ENCODE measurements at places on chromosomes 7 and 10.

- DNase-seq, result peak; percentile 48
Observed at GRCh38 chr7:1193593-1194424, 33.8 kb upstream of the ZFAND2A start.

DNA sequence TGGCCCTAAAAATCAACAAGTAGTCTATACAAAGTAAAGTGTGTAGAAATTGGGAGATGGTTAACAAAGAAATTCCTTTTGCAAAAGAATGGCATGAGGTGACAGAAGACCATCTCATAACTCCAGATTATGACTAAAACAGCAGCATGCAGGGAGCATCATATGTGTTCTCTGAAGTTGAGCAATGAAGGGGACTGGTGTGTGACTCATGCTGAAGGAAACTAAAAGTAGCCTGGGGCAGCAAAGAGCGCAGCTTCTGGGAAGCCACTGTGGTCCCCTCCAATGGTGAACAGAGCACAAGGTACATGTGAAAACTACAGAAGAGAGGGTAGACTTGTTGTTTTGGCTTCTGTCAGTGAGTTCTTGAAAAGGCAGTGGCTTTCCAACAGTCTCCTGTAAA is 133.4 kb downstream of the MACC1 start:
- DNase-seq, result peak; percentile 31

DNA sequence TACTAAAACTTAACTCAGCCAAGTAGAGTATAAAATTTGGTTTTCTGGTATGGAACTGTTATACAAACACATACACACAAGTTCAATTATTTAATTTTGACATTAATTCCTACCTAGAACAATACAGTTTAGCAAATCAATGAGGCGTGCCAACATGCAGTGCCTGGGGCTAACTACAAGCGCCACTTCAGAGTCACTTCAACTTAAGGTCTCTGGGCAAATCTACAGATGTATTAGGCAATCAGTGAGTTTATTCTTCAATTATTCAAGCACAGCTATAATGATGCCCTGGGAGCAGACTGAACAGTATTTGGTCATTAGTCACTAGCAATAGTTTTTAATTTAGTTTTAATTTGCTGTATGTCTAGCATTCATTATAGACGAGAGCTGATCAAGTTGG is 51.6 kb downstream of the HIBADH start:
- DNase-seq, result peak; percentile 45

DNA sequence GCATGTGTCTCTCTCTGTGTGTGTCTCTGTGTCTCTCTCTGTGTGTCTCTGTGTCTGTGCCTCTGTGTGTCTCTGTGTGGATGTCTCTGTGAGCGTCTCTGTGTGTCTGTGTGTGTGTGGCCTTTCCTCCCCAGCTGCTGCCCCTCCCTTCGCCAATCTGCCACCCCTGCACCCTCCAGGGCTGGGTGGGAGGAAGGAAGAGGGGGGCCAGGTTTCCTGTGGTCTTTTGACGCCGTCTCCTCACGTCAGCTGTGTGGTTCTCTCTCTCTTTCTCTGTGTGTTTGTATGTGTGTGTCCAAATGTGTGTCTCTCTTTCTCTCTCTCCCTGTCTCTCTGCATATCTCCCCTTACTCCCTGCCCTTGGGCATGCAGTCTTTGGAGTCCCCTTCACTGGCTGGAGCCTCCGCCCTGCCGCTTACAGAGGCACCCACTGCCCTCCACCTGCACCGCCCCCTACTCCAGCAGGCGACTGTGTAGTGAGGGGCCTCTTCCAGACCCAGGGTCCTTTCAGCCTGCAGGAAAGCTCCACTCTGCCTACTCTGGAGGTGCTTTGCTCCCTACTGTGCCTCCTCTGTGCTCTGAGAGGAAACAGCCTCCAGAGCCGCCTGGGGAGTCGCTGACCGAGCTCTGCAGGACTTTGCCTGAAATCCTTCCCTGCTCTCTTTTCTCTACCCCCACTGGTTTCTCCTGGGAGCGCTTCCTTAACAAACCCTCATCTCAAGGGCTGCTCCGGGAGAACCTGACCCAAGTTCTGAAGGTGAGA is 44.2 kb upstream of the C10orf71 start:
- no peak for DNase-seq

DNA sequence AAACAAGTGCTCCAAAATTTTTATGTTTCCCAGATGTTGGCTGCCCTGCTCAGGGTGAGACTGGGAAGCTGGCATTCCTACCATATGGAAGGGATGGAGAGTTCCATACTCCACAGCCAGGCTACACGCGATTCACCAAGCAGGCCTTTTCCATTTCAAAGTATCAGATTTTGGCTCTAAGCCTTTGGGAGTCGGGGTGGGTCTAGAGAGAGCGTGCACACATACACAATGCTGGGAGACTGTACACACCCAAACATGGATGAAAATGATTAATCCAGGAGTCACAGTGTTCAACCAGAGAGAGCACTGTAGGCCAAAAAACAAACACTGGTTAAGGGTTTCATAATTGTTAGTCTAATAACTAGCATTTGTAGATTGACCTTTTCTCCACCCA is 295.0 kb downstream of the BICC1 start:
- DNase-seq, result no peak

GRCh38 chr7:7164591-7164990 is 17.8 kb upstream of the C1GALT1 start:
- no peak for DNase-seq

GRCh38 chr7:12619461-12620069 is 49.0 kb downstream of the SCIN start:
- no peak for DNase-seq

- DNase-seq, result peak; percentile 78
Observed at GRCh38 chr7:37211097-37211880, 237.4 kb downstream of the ELMO1 start.

- no peak for DNase-seq
Observed at GRCh38 chr7:146709451-146710027, 592.9 kb downstream of the CNTNAP2 start.

DNA sequence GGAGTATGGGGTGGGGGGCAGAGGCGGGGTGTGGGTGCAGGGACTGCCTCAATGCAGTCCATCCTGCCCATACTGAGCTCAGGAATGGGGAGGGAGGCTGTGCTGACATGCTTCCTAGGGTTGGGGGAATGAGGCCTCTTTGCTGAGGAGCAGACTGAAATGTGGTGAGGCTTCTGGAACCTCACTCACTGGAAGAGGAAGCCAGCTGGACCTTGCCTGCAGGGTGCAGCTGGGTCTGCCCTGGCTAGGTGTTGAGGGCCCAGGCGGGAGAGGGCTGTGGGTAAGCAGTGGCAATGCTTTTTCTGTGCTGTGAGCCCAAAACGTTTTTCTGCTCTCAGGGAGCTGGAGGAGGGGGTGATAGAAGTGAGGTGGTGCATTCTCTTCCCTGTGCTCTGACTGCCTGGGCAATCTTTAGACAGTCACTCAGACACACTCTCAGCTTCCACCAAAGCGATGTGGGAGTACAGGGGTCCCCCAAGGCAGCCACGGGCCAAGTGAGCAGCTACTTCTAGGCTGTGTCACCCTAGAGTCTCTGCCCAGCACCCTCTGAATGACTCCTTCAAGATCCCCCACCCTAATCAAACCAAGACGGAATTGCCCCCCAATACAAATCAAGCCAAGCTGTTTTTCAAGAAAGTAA is 41.1 kb upstream of the BMPR1A start:
- DNase-seq, result no peak

DNA sequence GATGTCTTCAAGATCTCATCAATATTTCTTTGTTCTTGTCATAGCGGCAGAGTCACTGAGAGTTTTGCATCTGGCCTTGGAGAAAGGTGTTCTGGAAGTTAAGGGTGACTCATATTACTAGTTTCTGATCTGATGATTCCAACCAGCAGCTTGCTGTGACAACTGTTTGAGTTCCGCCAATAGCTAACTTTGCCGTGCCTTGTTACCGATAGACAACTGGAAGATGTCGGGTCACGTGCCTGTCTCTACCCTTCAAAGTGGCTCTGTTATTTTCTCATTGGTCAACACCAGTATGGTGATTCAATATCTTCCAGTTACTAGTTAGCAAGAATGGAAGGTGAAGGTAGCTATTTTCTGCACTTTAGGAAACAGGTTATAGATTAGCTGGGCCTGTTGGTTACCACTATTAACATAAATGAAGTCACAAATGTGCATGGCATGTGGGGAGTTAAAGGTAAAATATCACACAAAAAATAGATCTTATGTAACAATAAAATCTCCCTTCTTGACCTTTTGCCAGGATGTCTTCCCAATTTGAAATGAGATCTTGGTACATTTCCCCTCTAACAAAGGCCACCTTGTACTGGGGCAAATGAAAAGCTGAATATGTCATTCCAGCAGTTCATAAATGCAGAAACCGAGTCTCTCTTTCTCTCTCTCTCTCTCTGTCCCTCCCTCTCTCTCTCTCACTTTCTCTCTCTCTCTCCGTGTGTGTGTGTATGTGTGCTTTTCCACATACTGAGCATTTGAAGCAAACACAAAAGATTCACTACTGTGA is 2.6 kb upstream of the MGAM2 start:
- no peak for DNase-seq

GRCh38 chr10:34581801-34582532 is 233.1 kb downstream of the PARD3 start:
- DNase-seq, result peak; percentile 69

GRCh38 chr7:4806983-4807597 is 31.7 kb downstream of the AP5Z1 start:
- DNase-seq, result no peak

DNA sequence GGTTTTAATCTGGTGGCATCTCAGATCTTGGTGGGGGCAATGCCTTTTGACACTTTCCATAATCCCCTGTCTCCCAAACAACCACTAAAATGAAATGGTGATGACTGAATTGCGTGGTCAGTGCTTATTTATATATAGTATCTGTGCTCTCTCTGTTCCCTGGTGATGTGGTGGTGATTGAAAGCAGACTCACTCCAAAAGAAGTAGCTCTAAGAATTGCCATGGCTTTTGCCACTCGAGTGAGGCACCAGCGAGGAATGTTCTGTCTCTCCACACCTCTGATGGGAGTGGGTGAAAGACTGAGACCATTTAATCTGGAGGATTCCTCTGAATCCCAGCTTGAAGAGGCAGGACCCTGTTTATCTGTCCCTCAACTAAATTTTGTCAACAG is 2.8 kb downstream of the DUSP5 start:
- DNase-seq, result peak; percentile 70

DNA sequence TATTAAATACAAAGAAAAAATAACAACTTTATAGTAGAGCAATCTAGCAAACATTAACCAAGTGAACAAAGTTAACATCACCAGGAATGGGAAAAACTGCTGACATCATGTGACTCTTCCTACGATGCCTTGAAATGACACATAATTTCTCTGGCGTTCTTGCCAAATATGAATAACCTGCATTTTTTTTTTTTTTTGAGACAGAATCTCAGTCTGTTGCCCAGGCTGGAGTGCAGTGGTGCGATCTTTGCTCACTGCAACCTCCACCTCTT is 126.5 kb upstream of the VKORC1L1 start:
- peak; percentile 64 for DNase-seq

- DNase-seq, result peak; percentile 54
Observed at GRCh38 chr7:146115851-146116520, 615 bp upstream of the CNTNAP2 start.

- no peak for DNase-seq
Observed at GRCh38 chr10:123996302-123996701, 97.1 kb downstream of the CHST15 start.

DNA sequence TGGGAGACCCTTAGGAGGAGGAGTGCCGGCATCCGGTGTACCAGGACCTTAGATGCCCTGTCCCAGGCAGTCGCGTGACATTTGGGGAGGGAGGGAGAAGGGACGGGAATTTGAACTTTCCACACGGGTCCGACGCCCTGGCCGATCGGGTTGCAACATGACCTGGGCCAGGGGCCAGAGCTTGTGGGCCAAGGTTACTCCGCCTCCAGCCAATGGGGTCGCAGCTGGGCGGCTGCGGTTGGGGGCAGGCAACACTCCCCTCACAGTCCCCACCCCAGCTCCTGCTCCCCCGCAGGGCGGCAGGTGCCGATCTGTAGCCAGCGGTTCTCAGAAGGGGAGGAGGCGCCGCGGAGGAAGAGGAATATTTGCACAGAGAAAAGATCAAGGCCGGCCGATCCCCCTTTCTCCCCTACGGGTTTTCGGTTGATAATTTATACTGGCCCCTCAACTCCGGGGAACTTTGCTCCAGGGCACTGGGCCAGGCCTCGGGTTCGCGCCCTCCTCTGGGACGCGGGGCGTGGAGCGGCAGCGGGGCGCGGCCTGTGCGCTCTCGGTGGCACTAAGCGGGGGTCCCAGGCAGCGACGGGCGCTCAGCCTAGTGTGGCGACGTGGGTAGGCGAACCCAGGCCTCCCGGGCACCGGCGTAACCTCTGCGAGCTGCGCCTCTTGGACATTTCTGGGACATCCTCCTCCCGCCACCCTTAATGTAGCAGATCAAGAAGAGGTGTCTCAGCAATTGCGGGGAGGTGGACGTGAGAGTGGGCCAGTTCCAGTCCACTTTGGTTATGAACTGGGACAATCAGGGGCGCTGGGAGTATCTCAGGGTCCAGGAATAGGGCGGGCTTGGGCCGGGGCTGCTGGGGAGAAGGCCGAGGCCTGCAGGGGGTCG is 1.2 kb downstream of the MLXIPL start:
- no peak for DNase-seq

DNA sequence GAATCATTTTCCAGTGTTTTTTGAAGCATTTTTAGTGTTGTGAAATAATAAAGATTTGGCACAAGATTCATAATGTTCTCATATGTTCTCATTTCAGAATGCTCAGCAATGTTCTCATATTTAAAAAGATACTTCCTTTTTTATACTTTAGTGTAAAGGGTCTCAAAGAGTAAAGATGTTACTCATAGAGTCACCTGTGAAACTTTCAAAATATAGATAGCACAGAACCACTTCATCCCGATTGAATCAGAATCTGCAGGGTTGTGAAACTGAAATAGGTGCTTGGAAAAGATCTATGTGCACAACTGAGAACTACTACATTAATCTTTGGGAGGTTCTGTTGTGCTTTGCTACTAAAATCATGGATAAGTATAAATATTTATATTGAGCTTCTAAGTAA is 144.7 kb downstream of the MDFIC start:
- no peak for DNase-seq

- no peak for DNase-seq
Observed at GRCh38 chr7:86928308-86928707, 131.1 kb downstream of the ELAPOR2 start.

DNA sequence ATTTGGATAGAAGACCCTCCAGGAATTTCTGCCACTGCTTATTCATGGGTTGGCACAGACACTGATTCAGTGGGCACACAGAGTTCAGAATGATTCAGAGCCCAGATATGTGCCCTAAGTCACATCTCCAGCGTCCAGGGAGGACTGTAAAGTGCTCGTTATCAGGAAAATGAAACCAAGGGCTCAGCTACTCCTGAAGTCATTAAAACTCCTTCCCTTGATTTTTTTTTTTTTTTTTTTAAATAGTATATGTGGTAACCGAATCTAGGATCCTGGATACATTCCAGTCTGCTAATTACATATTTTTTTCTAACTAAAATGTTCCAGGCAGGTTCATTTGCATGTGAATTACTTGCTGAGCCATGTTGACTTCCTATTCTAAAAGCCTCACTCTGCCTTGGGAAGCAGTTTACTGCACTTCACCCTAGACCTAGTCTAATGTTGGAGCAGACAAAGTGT is 34.7 kb downstream of the MET start:
- peak; percentile 63 for DNase-seq

GRCh38 chr7:18715988-18716387 is 220.4 kb downstream of the HDAC9 start:
- no peak for DNase-seq
